Glomerular endothelial cell (primary cell): ENCODE measurements at places on chromosomes 4 and X. TPM values are rescaled to one million over a fixed set of nuclear protein-coding genes. Genes with fewer than 3 reads are reported as not detected.

The PPP4R3C gene
- total RNA-seq = not detected in 2 replicates

The ARMCX4 gene
- total RNA-seq = 5.8 and 7.2 TPM in 2 replicates

The C4orf50 gene
- total RNA-seq = not detected in 2 replicates

The ZNF185 gene
- 9.4 and 20.9 TPM in 2 replicates for total RNA-seq

The PWWP3B gene
- total RNA-seq = 0.18 TPM in 1 of 2 replicates, not detected in the other

The RAB41 gene
- not detected in 2 replicates for total RNA-seq

The GABRA4 gene
- total RNA-seq = not detected in 2 replicates

The PHEX gene
- 0.41 and 1.2 TPM in 2 replicates for total RNA-seq

The NLGN3 gene
- total RNA-seq = 0.10 and 0.99 TPM in 2 replicates

The DGKK gene
- total RNA-seq = not detected in 2 replicates

DNA sequence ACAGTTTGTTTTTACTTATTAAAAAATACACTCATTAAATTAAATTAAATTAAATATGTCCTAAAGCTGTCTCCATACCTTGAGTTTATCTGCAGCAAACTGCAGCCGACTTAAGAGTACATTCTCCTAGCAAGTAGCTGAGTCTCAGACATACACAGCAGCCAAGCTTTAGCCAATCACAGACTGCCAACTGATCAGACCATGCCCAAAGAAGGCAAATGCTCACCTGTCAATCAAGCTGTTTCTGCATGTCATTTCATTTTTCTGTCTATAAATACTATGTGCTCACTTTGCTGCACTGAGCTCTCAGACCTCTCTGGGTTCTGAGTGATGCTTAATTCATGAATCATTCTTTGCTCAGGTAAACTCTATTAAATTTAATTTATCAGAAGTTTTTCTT, 280.9 kb upstream of the EPHA5 start:
- DNase-seq = no peak

GRCh38 chr4:156512622-156513021, 459.0 kb downstream of the PDGFC start:
- no peak for DNase-seq

GRCh38 chr4:6747294-6748051, 31.5 kb downstream of the BLOC1S4 start:
- no peak for DNase-seq

DNA sequence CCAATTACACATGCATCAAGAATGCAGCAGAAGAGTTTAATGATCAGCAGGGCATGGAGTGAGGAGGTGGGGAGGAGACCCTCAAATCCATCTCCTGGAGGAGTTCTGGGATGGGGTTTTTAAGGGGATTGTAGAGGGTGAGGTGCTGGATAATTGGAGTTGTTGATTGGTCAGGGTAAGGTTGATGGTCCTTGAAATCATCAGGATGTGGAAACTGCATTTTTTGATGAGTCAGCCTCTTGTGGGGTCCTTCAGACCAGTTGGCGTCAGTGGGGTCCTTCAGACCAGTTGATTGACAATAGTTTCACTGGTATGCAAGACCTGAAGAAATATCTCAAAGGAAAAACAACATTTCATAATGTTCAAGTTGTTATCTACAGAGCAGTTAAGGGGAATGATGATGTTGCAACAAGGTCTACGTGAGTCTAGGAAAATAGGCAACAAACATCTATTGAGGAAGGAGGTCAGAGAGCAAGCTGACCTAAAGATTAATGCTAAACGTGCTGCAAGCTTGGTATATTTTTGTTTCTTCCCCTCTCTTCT, 88.3 kb downstream of the NRK start:
- no peak for DNase-seq

DNA sequence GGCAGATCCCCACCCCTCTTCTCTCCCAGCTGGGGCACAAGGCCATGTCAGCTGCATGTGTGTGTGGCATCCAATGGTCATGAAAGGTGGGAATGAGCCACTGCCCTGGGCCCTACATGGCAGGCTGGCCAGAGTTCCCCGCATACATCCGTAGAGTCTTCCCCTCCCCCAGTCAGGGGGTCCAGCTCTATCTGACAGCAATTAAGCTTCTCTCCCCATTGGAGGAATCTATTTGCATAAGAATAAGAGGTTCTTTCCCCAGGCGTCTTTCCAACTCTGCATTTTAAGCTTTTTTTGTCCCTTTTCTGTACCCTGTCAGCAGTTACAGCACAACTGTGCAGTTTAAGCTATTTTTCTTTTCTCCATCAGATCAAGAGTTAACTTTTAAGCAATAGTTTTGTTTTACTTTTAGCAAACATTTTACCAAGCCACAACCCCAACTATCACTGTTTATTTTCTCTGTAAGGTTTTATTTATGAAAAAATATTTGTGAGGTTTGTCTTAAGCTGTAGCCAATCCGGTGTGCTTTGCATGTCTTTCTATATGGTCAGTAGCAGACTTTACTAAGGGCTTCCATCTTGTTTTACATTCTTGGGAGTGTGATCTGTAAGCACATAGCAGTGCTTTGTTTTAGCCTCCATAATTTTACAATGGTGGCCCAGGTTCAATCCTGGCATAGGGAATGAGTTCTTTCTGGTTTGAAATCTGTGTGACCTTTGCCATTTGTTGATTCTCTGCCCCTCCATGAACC, 28.7 kb downstream of the NLRP2B start:
- no peak for DNase-seq

DNA sequence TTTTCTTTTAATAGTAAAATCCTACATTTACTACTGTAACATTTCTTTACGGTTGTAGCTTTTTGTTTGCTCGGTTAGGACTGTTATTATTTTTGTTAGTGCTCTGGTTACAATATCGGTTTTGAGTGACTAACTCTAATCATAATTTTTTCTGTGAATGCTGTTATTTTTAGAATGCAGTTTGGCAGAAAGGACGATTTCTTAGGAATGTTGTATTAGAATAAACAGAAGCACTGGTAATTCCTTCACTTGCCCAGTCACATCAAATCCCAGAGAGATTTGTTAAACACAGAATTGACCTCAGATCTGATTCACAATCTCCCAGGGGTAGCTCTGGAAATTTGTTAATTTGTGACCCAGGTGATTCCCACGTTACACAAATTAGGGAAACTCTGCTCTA, 21.7 kb downstream of the DDIT4L start:
- no peak for DNase-seq

- no peak for DNase-seq
These were observed 149.0 kb upstream of the SPOCK3 start for GRCh38 chr4:167383291-167383690.

DNA sequence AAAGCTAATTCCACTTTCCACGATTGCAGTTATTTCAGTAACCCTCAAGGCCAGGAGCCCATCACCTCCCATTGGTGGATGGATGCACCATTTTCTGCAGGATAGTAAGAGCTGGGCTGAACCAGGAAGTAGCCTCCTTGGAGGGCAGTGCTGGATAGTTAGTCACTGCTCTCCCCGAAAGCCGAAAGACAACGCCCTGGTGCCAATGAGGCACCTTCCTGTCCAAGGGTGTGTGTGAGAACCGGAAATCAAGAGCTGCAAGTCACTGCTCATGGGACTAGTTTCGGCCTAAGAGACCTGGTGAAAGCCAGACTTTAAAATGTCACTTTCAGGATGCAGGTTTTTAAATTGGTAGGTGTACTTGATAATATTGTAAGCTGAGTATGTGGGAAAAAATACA, 203.8 kb upstream of the HS3ST1 start:
- DNase-seq = no peak

DNA sequence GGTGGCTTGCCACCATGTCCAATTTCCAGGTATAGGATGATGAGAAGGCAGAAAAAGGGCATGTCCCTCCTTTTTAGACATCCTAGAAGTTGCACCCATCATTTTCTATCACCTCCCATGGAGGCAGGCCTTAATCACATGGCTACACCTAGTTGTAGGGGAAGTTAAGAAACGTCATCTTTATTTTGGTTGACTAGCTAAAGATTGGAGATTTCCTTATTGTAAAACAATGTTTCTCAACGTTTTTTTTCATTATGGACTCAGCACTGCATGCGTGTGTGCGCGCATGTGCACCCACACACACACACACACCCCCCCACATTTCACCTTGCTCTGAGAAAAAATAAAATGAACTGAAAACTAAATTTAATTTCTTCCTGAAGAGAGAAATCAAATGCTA, 2.0 kb upstream of the CXCL9 start:
- no peak for DNase-seq

- no peak for DNase-seq
These were observed 65.6 kb upstream of the MAML3 start for GRCh38 chr4:140219567-140219966.
